Right cardiac atrium (tissue), 5 donors: ENCODE measurements at places on chromosomes 5 and 9. TPM values are rescaled to one million over a fixed set of nuclear protein-coding genes. Genes with fewer than 3 reads are reported as not detected.

- DNase-seq: no peak
Observed at GRCh38 chr9:14902561-14902960, 7.7 kb downstream of the FREM1 start.

DNA sequence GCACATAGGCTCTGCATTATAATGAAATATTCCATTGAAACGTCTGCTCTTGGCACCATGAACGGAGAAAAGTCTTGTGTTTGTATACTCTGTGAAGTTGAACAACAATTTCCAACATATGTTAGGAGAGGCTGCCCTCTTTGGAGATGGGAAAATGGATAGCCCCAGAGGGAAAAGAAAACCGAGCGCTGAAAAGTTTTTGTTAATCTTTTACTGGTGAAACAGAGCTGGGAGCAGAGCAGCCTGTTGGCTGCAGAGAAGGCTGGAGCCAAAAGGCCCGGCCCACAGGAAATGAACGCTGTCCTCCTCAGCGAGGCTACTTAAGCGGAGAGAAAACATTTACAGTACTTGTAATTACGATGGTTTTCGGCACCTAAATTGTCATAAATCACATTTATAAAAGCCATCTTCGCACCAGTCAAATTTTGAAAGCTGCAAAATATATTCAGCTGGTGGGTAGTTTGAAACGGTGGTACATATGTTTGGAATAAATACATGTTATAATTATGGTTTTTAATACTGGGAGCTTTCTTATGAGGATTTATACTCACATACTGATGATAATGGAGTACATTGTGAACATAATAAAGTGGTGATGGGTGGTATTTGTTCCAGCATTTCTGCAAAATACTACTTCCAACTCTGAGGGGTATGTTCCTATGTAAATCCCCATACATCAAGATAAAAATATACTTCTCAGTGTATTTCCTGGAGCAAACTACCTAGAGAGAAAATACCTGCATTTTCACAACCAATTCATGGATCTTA, 129.6 kb upstream of the CNTLN start:
- peak; percentile 61 for DNase-seq

GRCh38 chr5:180563994-180564393, 27.3 kb downstream of the SCGB3A1 start:
- DNase-seq: no peak

DNA sequence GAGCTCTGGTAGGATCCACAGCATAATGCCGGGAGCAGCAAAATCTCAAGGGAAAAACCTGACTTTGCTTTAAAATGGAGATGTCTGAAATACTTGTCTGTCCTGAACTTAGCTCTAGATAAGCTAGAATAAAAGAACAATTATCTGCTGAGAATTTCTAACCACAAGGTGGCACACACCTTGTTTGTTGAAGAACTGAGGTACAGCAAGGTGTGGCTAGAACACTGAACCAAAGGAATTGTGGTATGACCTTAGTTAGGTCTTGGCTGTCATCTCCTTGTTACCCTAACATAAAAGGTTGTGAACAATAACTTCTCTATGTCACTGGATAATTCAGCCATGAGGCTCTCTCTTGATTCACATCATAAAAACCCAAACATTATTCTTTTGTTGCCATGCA, 72.3 kb upstream of the ANXA1 start:
- DNase-seq: no peak

DNA sequence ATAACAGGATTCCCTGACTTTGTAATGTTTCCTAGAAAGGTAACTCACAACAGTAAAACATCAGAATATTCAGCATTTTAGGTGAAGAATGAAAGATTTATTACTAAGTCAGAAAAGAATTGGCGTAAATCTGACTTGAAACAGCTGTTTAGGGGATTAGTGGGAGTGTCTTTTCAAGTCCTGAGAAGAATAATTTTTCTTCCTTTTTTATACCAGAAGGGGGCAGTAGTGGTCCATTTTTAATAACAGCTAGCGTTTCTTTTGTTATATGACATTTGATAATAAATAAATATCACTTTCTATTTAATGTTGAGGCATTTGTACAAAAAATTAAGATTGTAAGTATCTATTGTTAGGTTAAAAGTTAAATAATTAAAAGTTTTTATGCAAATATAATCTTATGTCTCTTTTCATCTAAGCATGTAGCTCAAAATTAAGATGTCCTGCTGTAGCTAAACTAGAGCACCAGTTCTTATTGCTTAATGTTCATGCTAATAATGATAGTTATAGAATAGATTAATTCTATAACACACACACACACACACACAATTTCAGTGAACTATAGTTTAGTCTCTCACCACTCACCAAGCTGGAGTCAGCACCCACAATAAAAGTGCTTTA, 258.7 kb upstream of the ARRDC3 start:
- DNase-seq: no peak

DNA sequence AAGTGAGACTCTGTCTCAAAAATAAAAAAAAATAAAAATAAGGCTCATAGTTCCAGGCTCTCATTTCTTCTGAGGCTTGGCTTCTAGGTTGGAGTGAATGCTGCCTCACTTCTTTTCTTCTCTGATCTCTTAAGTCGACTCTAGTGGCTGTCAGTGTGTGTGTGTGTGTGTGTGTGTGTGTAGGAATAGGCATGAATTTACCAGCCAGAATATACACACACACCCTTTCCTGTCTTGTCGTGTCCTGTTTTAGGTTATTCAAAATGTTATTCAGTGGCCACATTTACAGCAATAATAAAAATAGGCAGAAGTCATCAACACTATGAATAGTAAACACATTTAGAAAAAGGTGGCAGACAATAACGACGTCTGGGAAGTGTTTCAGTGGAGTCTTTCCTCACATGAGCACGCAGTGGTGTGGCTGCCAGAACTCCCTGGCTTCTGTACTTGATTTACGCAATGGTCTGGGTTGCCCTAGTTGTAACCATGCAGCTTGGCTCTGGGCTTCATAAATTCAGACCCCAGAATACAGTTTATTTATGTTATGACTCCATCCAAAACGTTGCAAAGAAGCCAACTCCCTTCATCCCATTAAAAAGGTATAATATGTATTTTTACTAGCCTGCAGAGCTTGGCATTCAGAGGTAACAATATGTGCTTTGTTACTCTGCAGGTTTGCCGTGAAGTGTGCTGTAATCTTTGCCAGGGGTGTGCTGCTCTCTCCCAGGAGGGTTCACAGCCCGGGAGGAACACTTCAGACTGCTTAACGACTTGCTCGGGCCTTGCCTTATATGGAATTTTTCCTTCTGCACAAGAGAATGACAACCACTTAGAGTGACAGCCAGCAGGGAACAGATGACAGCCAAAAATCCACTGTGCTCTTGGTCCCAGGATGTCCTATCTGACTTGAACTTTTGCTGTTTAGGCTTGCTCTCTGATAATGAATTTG, 34.4 kb upstream of the PALM2AKAP2 start:
- peak; percentile 80 for DNase-seq

- DNase-seq: no peak
Observed at GRCh38 chr5:161846746-161847145, 1.2 kb upstream of the GABRA1 start.

DNA sequence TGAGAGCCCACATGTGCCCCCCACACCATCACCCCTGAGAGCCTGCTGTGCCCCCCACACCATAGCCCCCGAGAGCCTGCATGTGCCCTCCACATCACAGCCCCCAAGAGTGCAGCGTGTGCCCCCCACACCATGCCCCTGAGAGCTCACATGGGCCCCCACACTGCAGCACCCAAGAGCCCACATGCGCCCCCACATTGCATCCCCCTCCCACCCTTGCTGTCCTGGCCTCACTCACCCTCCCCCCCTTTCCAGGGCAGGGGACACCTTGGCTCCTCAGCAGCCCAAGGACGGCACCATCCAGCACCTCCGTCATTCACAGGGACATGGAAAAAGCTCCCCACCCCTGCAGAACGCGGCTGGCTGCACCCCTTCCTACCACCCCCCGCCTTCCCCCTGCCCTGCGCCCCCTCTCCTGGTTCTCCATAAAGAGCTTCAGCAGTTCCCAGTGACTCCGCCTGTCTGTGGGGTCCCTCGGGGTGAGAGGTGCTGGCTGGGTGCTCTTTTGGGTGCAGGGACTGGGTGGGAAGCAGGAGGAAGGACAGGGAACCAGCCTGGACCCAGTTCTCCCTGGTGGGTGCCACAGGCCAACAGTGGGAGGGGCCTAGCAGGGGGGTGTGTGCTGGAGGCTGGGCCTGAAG, 5.0 kb downstream of the LCN1 start:
- DNase-seq: no peak

DNA sequence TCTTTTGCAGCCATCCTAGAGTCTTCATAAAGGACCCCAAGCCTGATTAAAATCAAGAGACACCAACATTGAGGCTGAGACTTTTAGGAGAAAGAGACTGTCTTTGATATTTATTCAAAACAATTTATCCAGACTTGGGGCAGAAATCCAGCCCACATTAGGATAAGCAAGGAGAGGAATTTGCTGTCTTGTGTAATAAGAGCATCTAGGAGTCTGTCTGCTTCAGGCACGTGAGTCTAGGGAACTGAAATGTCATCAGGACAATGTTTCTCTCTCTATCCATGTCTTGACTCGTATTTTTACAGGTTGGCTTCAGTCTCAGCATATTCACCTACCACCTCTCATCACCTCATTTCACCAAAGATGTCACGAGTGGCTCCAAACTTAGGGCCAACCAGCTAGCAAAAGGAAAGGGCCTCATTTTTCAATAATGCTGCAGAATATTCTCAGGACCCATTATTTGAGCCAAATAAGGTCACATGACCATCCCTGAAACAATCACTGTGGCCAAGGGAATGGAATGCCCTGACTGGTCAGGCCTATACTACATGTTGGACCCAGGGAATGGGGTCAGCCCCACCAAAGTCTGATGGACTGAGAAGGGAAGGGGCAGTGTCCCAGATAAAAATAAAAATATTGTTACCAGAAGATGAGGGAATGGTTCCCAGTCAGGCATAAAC, 70.3 kb upstream of the SAP30L start:
- no peak for DNase-seq

DNA sequence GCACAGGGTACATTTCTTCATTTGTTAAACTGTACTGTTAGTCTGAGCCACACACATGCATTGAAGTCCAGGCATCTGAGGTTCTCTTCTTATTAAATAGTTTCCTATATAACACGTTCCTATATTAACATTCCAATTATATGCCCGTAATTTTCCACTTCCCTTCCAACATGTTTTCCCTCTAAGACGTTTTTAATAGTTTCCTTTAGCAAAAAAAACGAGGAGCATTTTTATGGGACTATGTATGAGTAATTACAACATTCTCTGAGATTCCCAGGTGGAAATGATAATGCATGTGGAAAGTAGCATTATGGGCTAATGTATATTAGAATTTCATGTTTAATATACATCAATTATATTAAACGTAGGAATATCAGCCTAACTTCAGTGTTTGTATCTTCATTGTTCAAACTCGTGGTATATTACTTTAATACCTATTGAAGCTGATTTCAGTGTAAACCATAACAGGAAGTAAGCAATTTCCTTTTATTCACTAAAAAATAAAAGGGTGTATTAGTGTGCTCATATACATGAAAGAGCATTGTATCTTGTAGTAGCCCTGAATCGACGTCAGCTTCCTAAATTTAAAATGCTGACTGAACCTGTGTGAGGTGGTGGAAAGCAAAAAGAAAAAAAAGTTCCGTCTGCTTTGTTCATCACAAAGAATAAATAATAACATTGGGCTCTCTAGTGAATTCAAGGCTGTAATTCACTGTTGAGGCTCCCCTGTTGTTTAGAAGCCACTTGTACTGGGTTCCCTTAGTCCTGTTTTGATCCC, 11.3 kb downstream of the SMARCA2 start:
- DNase-seq: no peak

- no peak for DNase-seq
Observed at GRCh38 chr5:133828722-133829121, 139.7 kb downstream of the C5orf15 start.

- no peak for DNase-seq
Observed at GRCh38 chr9:124179196-124180071, 78.3 kb upstream of the NEK6 start.

- no peak for DNase-seq
Observed at GRCh38 chr5:91031402-91031752, 351.7 kb downstream of the ARRDC3 start.

GRCh38 chr9:110125207-110125751, 82.7 kb downstream of the C9orf152 start:
- peak; percentile 93 for DNase-seq

DNA sequence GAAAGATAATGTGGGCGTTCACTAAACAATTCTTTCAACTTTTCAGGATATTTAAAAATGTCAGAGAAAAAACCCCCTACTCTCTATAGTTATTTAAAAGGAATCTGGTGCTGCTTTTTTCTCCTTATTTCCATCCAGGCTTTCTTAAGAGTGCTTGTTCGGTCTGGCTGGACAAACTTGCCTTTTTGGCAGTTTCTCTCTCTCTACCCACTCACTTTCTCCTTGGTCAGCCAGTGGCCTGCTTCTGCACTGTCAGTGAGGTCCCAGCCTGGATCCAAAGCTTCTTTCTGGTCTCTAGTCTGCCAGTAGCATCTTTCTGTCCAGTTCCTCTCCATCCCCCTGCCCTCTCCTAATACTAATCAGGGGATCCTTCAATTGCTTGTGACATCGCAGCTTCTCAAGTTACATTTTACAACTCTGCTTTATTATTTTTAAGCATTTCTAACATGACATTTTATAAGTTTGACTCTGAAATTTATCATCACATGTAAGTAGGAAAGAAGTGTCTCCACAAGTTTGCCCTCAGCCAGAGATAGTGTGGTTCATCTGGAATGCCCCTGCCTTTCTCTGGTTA, 50.4 kb downstream of the PIK3R1 start:
- no peak for DNase-seq

- DNase-seq: no peak
Observed at GRCh38 chr9:95140821-95141220, 176.7 kb downstream of the FANCC start.

- DNase-seq: no peak
Observed at GRCh38 chr5:14599476-14600127, 18.0 kb downstream of the OTULINL start.

DNA sequence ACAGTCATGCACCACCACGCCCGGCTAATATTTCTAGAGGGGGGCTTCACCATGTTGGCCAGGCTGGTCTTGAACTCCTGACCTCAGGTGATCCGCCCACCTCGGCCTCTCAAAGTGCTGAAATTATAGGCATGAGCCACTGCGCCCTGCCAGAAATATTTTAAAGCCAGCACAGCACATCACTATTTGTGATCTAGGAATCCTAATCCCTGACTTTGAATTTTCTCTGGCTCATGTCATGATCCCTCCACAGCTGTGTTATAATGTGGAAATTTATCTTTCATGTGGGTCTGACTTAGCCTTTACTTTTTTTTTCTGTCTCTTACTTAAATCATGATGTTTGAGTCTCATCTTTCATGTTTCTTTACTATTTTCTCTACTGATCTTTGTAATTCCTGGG, 18.7 kb upstream of the ITGA1 start:
- DNase-seq: no peak

GRCh38 chr9:69122549-69123141, 51.4 kb upstream of the TJP2 start:
- no peak for DNase-seq

GABRG2 gene
- total RNA-seq: not detected

FAF2 gene
- 25.2 TPM for total RNA-seq

PRR16 gene
- total RNA-seq: 6.9 TPM

GARIN3 gene
- not detected for total RNA-seq

RNF183 gene
- total RNA-seq: not detected
